ENCODE measurements at places on chromosomes 11 and 22. TPM values are rescaled to one million over a fixed set of nuclear protein-coding genes. Genes with fewer than 3 reads are reported as not detected.

- DNase-seq: peak; percentile 31
Observed at GRCh38 chr22:43186272-43187170, at the start of gene TTLL12. TTLL12 (minus strand) TSS chr22:43187134; CDS start chr22:43187069, 65 bp downstream.

Gene UBQLNL
- polyA plus RNA-seq: 0.77 TPM

DNA sequence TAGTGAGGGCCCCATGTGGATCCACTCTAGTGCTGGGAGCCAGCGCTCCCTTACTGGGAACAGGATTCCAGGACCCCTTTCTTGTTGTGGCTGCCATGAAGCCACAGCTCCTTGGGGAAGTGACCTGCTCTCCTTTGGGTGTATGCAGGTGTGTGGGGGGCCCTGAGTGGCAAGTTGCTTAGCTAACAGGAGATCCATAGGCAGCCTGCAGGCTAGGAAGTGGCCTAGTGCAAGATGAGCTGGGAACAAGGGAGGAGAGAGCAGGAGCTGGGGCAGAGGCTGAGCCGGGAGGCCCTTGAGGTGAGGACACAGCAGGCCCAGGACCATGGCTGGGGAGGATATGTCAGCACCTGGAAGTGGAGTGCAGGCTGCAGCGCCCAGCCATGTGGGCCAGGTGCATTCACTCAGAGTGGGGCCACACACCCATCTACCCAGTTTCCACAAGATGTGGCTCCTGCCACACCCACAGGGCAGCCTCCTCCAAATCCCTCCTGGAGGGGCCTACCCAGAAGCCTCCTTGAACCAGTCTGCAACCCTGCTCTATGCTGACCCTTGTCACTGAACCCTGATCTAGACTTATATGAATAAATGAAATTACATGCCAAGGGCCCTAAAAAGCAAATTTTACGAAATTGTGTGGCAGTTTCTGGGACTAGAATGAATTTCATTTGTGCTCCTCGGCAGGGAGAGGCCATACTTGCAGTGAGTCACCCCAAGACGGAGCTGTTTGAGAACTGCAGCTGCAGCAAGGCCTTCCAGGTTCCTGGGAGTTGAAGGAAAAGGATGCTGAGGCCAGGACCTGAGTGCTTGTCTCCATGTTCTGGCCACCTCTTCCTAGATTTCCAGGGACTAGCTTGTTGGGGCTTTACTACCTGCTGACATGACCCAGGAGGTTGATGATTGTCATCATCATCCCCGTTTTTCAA, 3.2 kb downstream of the THAP7 start:
- DNase-seq: no peak

Gene INPP5J
- polyA plus RNA-seq: 1.3 TPM

GRCh38 chr11:104784684-104785460, 113.4 kb downstream of the CASP12 start:
- no peak for DNase-seq

DNA sequence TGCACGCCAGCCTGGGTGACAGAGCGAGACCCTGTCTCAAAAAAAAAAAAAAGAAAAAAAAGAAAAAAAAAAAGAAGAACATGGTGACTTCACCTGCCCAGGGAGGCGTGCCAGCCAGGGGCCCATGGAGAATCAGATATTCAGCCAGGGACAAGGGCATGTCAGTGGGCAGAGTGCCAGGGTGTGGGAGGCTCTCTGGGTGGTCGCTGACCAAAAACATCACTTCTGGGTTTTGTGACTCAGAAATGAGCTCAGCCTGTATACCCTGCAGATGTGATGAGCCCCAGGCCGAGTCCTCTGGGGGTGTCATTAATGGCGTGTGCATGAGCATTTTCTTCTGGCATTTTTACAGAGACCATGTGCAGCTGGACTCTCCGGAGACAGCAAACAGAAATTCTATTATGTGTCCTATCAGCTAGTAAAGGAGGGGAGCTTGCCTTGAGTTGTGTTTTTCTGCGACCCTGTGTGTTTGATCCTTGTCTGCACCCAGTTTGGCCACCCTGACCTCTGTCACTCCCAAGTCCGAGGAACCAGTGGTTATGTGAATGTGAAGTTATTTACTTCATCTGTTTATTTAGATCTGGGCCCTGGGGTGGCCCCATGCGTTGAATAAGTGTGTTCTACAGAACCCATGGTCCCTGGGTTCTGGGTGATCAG, 53.6 kb downstream of the BCR start:
- DNase-seq: no peak

DNA sequence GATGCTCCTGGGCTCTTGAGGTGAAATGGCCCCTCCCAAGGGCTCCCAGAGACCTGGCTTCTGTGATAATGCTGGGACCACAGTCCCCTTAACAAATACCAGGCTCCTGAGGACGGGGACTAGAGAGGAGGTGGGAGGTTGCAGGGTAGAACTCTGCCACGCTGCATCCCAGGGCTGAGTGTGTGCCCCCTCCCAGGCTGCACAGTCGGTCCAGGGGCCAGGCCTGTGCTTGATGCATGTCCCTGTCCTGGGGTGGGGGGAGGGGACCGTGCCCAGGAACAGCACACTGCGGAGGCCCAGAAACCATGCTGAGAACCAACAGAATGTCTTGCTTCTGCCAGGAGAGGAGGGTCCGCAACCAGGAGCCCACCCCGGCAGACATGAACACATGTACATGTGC, 9.3 kb downstream of the CSF2RB start:
- no peak for DNase-seq

DNA sequence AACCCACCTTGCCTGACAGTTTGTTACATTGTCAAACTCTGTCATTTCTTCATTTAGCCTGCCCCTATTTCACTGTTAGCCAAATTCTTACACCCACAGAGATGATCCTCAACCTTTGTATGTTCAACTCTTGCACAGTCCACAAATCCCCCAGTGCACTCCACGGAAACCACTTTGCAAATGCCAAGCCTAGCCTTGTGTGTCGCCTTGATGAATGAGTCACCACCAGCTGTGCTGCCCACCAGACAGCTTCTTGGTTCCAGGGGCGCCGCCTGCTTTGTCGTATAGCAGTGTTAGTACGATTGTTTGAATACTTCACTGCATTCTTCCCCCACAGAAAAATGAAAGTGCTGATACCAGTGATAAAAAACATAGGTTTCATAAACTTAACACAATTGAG, 686.3 kb downstream of the NTM start:
- no peak for DNase-seq

- DNase-seq: no peak
Observed at GRCh38 chr11:110076371-110076965, 16.7 kb upstream of the ZC3H12C start.

Gene CCDC89
- polyA plus RNA-seq: 2.2 TPM

GRCh38 chr11:44775366-44775984, 48.7 kb downstream of the TSPAN18 start:
- DNase-seq: no peak

DNA sequence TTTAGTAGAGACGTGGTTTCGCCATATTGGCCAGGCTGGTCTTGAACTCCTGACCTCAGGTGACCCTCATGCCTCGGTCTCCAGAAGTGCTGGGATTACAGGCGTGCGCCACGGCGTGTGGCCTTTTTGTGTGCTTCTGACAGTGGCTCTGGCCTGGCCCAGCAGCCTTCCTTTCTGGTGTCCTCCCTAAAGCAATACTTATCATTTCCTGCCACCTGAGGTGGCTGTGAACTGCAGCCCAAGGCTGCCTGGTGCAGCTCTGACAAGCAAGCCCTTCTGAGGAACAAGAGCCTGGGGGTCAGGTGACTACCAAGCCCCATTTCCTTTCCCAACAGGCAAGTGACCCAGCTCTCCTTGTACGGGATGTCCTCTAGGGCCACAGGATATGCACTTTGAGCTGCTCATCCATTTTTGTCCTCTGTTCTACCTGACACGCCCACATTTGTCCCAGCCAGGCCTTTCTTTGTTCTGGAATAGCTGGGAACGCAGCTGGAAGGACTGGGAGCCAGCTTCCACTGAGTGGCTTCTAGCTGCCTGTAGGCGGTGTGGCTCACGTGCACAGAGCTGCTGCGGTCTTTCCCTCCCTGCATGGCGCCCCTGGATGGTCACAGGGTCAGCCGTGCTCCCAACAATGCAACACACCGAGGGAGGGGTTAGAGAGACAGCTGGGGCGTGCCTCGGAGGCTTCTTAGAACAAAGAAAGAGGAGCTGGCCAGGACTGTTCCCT, 12.3 kb upstream of the BID start:
- DNase-seq: peak; percentile 71
